ENCODE measurements at places on chromosomes 6 and 20.

- no peak for DNase-seq
Observed at GRCh38 chr6:19999319-20000191, 162.4 kb downstream of the ID4 start.

GRCh38 chr20:51529081-51529681 lies 13.3 kb downstream of the NFATC2 start:
- no peak for DNase-seq

DNA sequence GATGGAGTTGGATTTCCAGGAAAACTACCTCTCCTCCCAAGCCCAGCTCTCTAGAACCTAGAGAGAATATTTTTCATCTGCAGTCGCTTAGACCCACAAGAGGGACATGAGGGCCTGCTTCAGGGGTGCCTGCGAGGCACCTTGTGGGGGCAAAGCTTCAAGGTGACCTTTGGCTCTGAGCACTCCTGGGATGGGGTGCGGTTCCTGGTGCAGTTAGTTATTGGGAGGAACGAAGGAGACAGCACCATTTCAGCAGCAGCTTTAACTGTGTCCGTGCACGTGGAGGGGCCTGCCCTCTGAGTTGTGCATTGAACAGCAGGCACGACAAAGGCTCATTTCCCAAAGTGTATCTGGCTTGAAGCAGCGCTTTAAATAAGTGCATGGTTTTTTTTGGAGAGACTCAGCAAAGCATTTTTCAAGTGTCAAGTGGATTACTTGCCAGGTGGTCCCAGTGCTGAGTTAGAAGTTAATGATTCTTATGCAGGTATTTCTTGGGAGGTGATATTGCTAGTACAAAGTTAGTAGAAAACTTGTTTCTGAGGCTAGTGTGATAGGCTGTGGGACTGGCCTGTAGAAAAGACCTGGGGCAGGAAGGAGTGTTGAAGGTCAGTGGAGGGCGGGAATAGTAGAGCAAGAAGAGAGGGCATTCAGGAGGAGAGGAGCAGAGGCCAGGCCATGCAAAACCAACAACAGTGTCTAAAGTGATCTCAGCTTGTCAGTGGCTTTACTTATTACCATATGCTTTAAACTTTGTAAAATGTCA lies 3.8 kb downstream of the IGF2R start:
- no peak for DNase-seq

DNA sequence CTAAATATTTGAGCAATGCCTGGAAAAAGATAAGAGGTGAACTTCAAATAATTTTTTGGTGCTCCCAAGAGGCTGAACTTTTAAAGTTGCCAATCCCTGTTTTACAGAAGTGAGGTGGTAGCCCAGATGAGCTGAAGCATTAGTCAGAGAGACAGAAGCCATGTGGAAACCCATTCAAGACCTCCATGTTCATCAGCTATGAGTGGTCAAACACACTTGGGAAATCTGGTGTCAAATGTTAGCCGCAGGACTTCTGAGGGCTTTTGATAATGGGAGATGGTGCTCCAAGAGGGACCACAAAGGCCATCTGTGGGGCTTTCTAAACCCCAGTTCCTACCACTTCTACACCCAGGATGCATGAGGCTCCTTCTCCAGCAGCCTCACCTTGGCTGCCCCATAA lies 77.5 kb upstream of the MRPS10 start:
- no peak for DNase-seq

GRCh38 chr6:44522871-44523270 lies 135.4 kb downstream of the CDC5L start:
- no peak for DNase-seq

- DNase-seq: peak; percentile 59
Observed at GRCh38 chr6:153312634-153313033, 181.6 kb upstream of the RGS17 start.

DNA sequence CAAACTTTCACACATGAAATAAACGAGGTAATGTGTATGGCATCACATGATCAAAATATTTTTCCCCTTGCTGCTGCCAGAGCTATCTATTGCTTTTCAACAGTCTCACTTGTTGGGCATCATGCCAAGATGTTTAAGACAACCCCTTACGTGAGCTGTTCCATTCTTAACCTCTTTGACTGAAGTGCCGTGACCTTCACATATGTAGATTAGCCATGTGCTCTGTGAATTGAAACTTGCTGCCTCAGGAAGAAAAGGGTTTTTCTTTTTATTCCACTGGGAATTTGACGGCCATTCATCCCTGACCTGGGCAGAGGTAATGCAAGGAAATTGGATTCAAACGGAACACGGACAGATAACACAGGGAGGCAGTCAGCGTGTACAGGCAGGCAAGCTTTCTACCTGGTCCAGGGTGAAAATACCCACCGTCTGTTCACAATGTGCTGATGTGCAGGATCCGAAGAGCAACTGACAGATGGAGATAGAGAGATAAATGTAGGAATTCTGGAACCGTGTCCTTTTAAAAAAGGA lies 14.2 kb downstream of the ARID1B start:
- DNase-seq: peak; percentile 79

DNA sequence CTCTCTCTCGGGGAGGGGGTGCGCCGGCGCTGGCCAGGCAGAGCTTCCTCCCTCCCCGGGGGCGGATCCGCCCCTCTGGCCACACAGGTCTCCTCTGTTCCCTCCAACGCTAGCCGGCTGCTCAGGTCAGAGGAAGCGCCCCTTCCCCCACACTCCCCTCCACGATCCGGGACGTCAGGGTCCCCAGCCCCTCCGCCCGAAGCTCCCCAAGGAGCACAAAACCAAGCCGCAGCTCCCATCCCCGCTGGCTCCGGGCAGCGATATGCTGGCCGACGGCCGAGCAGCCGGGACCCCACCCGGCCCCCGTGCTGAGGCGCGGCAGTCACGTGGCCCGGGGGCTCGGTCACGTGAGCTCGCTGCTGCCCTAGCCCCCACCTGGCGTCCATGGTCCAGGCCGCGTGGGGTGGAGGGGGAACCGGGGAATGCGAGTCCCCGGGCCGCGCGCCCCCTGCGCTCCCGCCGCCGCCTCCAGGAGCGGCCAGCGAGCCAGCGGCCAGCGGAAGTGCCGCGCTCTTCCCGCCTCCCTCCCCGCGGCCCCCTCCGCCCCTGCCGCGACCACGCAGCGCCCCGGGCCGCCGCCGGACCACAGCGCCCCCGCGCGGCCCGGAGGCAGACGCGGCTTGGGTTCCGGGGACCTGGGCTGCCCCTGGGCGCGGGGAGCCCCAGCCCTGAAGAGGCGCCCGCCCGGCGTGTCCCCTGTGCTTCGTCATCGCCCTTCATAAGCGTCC lies at the start of gene SLC35B2:
SLC35B2 (minus strand) TSS at position 504 of the 728 bp plus-strand sequence; CDS start at position 386, 118 bp downstream.
- peak; percentile 88 for DNase-seq

DNA sequence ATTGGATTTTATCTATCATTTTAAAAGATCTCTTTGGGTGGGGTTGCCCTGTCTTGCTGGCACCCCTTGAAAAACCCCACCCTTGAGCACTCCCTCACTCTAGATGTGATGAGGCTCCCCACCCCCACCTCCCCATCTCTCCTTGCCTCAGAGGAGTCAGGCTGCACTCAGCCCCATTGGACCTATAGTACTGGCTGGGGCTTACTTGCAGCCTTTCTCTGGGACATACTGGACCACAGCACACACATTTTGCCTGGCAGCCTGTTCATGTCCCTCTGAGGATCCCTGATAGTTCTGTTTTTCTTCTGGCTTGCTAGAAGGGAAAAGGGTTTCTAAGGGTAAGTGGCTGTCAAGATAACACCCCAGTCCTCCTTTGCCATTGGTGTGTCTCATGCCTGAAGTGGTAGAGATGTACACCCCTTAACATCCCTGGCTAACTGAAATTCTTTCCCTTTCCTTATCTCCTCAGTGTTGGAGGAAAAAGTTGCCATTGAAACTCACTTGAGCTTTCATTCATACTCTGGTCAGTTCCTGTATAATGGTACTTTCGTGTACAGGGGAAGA lies 553.4 kb upstream of the CITED2 start:
- DNase-seq: no peak

Measured in kidney (tissue), 22 donors.